ENCODE measurements at places on chromosomes 5 and 9.

DNA sequence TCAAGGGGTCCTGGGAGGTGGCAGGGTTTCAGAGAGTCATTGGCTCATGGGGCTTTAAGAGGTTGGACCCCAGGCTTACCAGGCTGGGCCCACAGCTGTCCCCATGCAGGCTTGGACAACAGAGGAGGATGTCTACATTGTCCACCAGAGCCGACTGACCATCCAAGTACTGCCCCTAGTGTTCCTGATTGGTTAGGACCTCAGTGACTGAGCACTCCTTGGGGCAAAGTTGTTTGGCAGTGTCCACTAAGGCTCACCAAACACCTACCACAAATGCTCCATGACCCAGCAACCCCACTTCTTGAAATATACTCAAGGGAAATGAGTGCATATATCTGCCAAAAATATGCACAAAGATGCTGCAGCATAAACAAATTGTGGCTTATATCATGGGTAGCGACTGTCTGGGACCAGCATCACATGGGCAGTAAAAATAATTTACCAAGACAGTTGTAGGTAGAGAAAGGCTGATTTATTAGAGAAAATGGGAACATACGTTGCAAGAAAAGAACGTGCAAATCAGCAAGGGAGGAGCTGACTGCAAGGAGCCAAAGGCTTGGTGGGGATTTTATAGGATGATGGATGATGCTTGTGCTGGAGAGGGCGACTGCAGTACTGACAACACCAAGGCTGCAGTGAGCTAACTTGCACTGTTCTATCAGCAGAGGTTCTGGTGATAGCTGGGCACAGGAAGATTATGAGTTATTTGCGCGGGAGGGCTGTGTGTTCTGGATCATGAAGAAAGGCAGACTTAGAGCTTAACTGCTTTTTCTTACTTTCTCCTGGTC, 265.2 kb downstream of the GADD45G start:
- no peak for DNase-seq

- no peak for DNase-seq
Observed at GRCh38 chr9:33465096-33465495, 8.6 kb downstream of the NOL6 start.

- DNase-seq, result no peak
Observed at GRCh38 chr5:136033234-136033633, 4.4 kb downstream of the TGFBI start.

GRCh38 chr5:122478741-122479442, 166.9 kb downstream of the SNCAIP start:
- no peak for DNase-seq

- DNase-seq, result no peak
Observed at GRCh38 chr9:28539434-28540070, 966.3 kb upstream of the C9orf72 start.

- no peak for DNase-seq
Observed at GRCh38 chr9:26373616-26374015, 519.0 kb downstream of the CAAP1 start.

- no peak for DNase-seq
Observed at GRCh38 chr5:172678902-172679301, 37.8 kb downstream of the NEURL1B start.

GRCh38 chr9:71746023-71746757, 22.1 kb downstream of the CEMIP2 start:
- DNase-seq, result no peak

DNA sequence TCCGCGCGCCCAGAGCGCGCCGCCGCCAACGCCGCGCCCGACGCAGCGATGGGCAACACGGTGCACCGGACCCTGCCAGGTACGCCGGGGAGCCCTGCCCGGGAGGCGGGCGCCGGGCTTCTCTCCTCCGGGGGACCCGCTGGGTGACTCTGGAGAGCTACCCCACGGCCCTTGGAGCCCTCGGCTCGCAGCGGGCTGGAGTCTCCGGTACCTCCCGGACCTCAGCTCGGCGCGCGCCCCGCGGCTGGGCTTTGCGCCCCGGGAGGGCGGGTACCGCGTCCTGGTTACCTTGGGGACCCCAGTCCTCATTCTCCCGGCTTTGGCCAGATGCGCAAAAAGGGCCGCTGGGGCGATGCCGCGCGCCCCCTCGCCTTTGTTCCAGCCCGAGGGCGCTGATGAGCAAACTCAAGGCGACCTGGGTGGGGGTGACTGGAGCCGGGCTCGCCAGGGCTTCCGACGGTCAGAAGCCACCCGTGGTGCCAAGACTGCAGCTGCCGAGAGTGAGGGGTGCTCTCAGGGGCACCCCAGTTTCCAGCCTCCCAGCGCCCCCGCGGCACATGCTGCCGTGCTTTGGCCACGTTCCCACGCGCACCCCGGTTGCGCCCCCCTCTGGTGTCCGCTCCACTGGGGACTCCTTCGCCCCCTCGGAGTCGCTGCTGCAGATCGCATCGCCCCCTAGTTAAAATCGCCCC, 442 bp downstream of the NEURL1B start:
- DNase-seq, result no peak

DNA sequence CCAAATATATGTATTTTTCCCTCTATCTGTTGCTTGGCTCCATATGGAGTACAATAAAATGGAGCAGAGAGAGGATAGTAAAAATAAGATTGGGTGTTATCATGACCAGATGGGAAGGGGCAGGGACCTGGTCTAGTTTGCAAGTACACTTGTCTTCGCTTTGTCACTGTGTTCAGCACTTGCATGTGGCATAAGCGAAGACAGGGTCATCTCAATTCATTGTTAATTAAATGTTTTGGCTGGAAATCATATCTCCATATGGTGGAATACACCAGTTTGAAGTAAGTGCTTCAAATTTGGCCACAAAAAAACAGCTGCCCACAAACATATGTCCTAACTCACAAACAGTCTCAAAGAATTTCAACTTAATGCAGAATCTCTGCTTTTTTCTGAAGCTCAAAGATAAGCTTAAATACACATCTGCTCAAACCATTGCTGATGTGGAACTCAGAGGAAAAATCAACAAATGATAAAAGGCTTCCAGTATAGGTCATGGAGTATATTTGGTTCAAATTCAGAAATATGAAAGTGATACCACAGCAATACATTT, 865.4 kb downstream of the TLE4 start:
- DNase-seq, result no peak

- DNase-seq, result no peak
Observed at GRCh38 chr5:62578540-62578939, at the start of gene LRRC70. TSS of gene LRRC70 (plus strand) at chr5:62578819. CDS start at chr5:62579439, 620 bp downstream.

GRCh38 chr5:139212486-139212885, 14.3 kb upstream of the SIL1 start:
- no peak for DNase-seq

DNA sequence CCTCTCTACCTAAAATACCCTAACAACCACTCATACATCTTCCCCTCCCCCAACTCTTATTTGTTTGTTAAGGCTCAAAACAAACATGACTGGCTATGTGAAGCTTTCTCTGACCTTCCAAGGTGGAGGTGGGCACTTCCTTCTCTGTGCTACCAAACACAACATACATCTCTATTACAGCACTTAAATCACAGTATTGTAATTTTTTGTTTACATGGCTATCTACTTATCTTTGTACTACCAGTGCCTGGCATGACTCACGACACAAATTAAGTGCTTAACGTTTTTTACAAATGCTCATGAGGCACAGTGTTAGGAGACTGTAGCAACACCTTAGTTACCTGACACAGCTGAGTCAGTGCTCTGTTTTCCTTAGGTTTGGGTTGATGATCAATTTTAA, 18.6 kb downstream of the HOMER1 start:
- no peak for DNase-seq

GRCh38 chr9:135605238-135605781, 34.0 kb downstream of the GLT6D1 start:
- no peak for DNase-seq

GRCh38 chr9:34957492-34958410, at the start of gene PHF24:
TSS of gene PHF24 (plus strand) at chr9:34958285. CDS start at chr9:34971299, 13,014 bp downstream.
- DNase-seq, result no peak

GRCh38 chr5:73969195-73970036, 343.4 kb downstream of the ARHGEF28 start:
- no peak for DNase-seq

- DNase-seq, result no peak
Observed at GRCh38 chr9:95740217-95741004, 135.1 kb upstream of the ERCC6L2 start.

DNA sequence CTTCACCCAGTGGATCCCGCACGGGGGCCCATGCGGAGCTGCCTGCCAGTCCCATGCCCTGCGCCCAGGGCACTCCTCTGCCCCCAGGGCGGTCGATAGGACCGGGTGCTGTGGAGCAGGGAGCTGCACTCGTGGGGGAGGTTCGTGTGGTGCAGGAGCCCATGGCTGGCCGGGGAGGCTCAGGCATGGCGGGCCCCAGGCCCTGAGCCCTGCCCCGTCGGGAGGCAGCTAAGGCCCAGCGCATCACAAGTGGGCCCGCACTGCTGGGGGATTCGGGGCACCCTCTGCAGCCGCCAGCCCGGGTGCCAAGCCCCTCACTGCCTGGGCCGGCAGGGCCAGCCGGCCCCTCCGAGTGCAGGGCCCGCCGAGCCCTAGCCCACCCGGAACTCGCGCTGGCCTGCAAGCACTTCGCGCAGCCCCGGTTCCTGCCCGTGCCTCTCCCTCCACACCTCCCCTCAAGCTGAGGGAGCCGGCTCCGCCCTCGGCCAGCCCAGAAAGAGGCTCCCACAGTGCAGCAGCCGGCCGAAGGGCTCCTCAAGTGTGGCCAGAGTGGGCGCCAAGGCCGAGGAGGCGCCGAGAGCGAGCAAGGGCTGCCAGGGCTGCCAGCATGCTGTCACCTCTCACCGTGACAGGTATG, 221.1 kb upstream of the RORB start:
- DNase-seq, result no peak

DNA sequence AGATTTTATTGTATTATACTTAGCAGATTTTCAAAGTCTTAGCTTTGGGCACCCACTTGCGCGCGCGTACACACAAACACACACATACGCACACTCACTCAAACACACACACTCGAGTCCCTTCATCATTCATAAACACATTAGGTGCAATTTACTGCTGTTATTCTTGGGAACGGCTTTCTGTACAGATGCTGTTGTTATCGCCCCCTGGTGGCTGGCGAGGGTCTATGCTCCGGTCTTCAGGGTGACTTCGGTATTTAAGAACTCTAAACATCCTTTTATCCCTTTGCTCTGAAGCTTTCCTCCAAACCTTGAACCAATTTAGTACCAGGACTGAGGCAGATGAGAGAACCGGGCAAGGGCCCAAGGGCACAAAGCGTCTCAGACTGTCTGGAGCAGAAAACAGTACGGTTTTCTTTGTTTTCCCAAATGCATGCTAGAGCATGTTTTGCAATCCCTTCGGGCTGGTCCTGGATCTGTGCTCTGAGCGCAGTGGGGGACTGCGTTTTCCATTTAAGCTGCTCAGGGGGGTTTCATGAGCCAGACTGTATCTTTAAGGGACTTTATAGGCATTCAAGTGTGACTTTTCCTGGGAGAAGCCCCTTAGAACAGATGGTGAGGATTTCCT, 1.7 kb upstream of the SLIT3 start:
- no peak for DNase-seq

DNA sequence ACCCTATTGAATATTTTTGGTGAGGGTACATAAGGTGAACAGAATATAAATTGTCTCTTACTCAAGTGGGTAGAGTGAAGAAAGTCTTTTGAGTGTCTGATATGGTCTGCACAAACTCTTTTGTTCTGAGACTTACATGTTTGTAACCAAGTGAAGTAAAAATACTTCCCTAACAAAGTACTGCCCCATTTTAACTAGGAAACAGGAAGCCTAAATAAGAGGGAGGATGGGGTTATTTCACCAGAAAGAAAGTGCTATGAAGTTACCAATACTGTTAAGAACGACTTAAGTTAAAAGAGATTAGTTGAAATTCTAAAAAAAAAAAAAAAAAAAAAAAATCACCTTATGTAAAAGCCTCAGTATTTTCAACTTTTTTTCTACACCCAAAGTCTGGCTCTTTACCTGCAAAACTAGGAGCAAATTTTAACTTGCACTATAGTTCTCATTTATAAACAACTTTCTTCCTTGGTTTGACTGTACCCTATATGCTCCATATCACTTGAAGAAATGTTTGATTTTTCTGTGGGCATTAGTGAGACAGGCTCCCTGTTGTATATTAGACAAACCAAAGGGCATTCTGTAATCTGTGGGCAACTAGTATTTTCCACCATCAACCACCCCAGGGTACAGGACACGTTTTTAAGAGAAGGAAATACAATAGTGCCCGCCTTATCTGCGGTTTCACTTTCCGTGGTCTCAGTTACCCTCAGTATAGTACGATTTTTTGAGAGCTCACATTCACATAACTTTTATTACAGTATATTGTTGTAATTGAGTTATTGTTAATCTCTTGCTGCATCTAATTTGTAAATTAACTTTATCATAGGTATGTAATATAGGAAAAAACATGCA, 127.7 kb downstream of the NR3C1 start:
- DNase-seq, result no peak

DNA sequence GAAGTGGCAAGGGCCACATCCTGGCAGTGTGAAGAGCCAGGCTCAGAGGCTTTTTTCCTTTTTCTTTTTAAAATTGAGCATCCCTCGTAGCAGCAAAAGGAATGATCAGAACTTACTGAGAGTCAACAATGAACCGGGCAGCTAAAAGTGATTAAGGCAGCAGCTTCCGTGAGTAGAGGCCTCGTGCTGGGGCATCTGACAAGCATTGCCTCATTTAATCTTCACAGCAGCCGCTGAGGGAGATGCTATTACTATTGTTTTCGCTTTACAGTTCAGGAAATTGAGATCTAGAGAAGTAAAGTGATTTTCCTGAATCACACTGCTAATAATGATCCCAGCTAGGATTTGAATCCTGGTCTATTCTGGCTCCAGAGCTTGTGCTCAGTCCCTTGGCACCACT, 30.7 kb upstream of the PTGS1 start:
- no peak for DNase-seq

GRCh38 chr5:144598451-144599068, 427.9 kb downstream of the KCTD16 start:
- no peak for DNase-seq

- no peak for DNase-seq
Observed at GRCh38 chr9:114210691-114211276, 55.4 kb downstream of the COL27A1 start.

DNA sequence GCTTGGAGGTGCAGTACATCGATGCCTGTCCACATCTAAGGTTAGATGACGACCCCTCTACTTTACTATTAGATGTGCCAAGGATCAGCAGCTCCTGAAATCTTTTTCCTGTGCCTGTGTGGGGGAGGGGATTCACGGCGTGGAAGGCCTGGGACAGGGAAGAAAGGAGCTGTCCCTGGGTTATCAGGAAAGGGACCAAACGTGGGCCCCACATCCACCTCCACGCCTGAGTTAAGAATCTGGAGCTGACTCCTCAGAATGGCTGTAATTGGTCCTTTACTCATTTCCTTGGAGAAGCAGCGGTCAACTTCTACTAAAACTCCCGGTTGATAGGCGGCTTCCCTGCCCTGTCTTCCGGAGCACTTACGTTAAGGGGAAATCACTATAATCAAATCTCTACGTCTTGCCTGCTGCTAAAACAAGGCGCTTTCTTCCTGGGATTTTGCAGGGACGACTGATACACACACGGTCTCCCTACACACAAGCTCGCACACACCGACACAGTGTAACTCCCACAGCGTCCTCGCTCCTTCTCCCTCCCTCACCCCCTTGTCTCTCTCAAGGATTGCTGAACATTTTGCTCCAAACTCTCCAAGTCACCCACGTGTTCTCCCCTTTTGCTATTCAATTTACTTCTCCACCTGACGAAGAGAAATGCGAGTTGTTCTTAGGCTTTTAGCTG, 1.4 kb downstream of the PDE4D start:
- no peak for DNase-seq
